ENCODE measurements at places on chromosomes 7 and 10.

DNA sequence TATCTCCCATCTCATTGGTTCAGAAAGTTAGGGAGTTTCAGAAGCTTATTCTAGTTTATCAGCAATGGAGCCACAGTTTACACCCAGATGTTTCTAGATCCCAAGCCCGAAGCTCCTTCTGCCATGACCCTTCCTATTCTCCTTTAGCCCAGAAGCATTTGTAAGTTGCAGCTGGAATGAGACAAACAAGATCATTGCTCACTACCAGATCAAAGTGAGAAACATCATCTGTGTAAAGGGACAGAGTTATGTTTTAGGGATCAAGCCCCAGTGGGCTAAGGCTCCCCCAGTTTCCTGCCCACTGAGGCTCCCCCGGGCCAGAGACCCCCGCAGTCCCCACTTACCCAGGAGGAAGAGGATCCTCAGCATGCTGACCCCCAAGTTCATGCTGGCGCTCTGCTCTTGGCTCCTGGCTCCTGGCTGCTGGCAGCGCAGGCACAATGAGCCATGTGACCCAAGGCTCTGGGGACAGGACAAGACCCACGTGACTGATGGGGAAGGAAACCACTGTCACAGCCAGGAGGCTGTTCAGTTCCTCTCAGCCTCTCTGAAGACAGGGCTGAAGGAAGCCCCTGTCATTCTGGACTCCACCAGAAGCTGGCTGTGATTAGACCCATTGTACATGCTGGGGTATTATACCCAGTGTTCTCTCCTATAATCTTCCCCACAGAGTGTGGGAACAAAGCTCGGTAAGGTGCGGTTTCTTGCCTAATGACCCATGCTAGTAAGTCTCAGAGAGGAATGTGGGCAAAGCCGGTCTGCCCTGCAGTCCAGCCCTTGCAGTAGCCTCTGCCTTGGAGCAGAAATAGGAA is at the start of gene TMEM273:
Gene TMEM273 (minus strand): TSS at position 442 of the 812 bp plus-strand sequence. CDS start 55 bp downstream, at position 387.
- DNase-seq, result no peak

- DNase-seq, result no peak
Measured at GRCh38 chr10:104638861-104639589, 2.1 kb upstream of the SORCS3 start.

- DNase-seq, result no peak
Measured at GRCh38 chr10:106775127-106775526, 389.4 kb downstream of the SORCS1 start.

GRCh38 chr7:88322151-88322550 is 15.5 kb upstream of the STEAP4 start:
- no peak for DNase-seq

DNA sequence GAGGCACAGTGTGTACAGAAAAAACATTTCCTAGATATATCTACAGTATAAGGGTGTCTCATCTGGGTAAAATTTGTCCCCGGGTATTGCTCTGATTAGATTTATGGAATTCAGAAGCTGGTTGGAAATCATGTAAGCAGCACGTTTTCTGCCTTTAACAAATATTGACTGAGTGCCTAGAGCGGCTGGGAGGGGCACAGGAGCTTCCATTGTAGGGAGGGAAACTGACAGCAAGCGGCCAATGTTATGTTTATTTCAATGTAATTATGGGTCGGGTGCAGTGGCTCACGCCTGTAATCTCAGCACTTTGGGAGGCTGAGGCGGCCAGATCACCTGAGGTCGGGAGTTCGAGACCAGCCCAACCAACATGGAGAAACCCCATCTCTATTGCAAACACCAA is 4.4 kb upstream of the RFC2 start:
- no peak for DNase-seq

- DNase-seq, result no peak
Measured at GRCh38 chr7:88095-88926, 104.1 kb upstream of the FAM20C start.

DNA sequence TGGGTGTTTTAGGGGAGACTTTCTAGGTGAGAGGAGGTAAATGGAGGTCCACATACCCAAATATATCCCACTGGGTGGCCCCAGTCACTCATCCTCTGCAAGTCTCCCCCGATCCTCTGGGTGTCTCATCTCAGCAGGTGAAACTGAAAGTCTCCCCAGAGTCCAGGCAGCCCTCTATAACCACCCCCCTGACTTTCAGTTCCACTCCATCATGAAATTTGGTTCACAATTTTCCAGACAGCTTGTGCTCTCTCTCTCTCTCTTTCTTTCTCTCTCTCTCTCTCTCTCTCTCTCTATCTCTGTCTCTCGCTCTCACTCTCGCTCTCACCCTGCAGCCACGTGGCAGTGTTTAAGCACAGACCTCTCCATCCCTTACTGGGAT is 56.7 kb upstream of the ELN start:
- no peak for DNase-seq

GRCh38 chr7:55474944-55475854 is 97.1 kb downstream of the VOPP1 start:
- DNase-seq, result no peak

All from stimulated activated CD4-positive, alpha-beta T cell treated with anti-CD3 and anti-CD28 coated beads, Interleukin-1b, Interleukin-23, amount 100 ng/mL, for 1 hour (primary cell).